ENCODE measurements at places on chromosomes 2 and 18.
A peak's percentile ranks its signal among the peaks of the same experiment; 100 is the strongest.

DNA sequence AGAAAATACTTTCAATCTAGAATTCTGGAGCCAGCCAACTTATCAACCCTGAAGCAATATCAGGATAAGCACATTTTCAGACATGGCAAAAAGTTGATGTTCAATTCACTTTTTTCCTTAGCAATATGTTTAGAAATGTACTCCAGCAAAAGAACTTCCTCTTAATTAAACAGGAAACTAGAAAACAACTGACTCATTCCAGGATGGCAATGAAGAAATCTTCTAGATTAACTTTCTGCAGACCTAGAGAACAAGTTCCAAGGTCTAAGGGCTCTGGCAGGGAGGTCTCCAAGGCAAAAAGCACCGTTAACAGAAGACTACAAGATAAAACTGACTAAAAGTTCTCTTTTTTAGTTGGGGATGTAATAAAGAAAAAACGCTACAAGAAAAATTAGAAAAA is 69.2 kb upstream of the VWC2L start:
- no peak for DNase-seq

DNA sequence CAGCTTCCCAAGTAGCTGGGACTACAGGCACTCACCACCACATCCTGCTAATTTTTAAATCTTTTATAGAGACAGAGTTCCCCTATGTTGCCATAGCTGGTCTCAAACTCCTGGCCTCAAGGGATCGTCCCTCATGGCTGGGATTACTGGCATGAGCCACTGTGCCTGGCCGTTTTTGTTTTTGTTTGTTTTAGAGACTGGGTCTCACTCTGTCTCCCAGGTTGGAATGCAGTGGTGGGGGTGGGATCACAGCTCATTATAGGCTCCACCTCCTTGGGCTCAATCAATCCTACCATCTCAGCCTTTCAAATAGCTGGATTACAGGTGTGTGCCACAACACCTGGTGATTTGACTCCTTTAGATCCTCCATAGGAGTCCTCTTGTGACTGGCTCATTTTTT is 19.5 kb upstream of the ZDBF2 start:
- DNase-seq: no peak

- DNase-seq: no peak
These were observed 28.7 kb upstream of the C1D start for GRCh38 chr2:68091439-68092034.

DNA sequence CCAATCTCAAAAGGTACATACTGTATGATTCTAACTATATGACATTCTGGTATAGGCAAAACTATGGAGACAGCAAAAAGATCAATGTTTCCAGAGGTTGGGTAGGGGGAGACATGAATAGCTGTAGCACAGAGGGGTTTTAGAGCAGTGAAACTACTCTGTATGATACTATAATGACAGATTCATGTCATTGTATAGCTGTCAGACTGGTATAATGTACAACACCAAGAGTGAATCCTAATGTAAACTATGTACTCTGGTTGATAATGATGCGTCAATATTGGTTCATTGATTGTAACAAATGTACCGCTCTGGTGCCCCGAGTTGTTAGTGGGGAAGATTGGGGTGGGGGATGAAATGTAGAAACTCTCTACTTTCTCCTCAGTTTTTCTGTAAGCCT is 172.4 kb upstream of the SPOPL start:
- no peak for DNase-seq

- no peak for DNase-seq
These were observed 16.8 kb upstream of the ATP8B1 start for GRCh38 chr18:57819671-57820460.

GRCh38 chr2:29063646-29064345 is 10.5 kb downstream of the PCARE start:
- DNase-seq: no peak

GRCh38 chr2:64646007-64646880 is 7.5 kb downstream of the SERTAD2 start:
- DNase-seq: peak; percentile 70

GRCh38 chr2:66461664-66462500 is 27.0 kb downstream of the MEIS1 start:
- no peak for DNase-seq

GRCh38 chr2:73082523-73083410 is 11.3 kb upstream of the SFXN5 start:
- DNase-seq: no peak

DNA sequence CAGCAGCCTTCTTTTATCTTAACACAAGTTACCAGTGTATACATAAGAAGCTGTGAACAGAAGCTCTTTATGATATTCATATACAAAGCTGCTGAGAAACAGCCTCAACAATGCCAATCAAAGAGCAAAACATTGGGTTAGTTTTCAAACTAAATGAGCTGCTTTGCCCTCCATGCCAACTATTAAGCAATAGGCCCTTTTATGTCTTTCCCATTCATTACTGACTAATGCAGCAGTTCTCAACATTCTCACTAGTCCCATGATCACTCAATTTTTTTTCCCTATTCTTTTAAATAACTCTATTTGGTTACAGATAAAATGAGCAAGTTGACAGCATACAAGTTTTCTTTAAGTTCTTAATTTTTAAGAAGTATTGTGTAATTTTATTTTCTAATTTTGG is 57.9 kb upstream of the FRZB start:
- DNase-seq: no peak

GRCh38 chr2:134009440-134009839 is 244.4 kb upstream of the MGAT5 start:
- DNase-seq: no peak

GRCh38 chr18:68221111-68221724 is 493.7 kb downstream of the TMX3 start:
- no peak for DNase-seq

DNA sequence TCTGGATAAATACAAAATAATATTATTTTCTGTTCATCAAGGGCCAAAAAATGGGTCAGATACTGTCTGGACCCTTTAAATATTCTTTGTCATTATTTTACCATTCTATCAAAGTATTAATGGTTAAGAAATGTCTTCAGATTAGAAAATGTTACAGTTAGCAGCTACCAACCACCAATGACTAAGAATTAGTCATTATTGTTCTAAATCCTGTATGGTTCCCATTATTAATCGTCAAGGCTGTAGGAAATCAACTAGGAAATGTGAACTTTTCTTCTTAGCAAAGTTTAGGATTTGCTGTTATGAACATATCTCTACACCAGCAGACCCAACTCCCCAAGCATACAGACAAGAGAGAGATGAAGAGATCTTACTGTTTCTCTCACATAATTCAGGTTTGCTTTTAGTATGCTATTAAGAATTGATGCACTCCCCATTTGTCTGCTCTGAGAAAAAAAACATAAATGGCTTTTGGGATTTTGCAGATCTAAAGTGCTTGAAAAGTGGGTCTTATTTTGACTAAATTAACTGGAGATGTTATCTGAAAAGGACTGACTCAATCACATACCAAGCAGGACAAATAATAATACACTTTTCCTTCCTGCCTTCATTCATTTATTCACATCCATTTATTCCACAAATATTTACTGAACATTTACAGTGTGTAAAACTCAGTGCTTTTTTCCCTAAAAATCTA is 147.7 kb downstream of the PPP1R1C start:
- no peak for DNase-seq

- DNase-seq: no peak
These were observed 76.4 kb upstream of the ITGA6 start for GRCh38 chr2:172350839-172351479.

Data from AML-193 (cell line).